Thoracic aorta (tissue), 2 donors: ENCODE measurements at places on chromosomes 13 and 19. TPM values are rescaled to one million over a fixed set of nuclear protein-coding genes. Genes with fewer than 3 reads are reported as not detected.

DNA sequence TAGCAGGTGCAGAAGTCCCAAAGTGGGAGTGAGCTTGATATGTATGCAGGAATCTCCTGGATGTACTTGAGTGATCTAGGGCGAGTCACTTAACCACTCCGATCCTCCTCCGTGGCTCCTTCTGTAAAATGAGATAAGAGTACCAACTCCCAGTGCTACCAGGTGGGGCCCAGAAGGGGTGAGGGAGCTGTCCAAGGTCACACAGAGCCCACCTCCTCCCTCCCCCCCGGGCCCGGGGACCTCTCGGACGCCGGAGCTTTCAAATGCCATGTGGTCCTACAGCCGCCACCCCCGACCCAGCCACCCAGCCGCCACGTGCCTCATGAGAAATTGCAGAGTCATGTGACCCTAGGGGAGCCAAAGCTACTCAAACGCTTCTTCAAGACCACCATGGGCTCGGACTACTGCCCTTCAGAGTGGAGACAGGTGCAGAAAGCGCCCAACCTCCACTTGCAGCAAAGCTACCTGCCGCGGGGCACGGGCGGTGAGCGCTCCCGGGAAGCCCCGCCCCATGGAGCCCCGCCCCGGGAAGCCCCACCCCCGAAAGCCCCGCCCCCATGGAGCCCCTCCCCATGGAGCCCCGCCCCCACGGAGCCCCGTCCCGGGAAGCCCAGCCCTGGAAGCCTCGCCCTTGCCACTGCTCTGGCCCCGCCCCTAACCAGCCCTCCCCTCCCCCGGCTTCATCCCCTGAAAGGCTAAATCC lies 10.1 kb upstream of the ZNF358 start:
- DNase-seq: no peak

KLK1 gene
- total RNA-seq: not detected

HOMER3 gene
- total RNA-seq: 100 TPM

NPHS1 gene
- not detected for total RNA-seq

DNA sequence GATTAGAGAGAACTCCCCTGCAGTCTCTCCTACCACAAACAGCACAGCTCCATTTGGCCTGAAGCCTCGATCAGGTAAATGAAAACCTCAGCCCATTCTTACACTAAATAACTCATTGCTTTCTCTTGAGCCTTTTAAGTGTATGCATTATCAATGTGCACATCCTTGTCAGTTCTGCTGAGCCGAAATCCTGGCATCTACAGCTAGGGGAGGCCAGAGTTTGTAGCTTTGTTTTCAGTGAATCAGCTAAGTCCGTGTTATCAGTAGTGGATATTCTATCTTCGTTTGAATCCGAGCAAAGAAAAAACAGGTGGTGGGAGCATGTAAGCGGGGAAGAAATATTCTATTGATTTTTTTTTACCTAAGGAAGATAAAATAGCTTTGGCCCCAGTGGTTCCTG lies 84.4 kb downstream of the ESD start:
- DNase-seq: no peak

DNA sequence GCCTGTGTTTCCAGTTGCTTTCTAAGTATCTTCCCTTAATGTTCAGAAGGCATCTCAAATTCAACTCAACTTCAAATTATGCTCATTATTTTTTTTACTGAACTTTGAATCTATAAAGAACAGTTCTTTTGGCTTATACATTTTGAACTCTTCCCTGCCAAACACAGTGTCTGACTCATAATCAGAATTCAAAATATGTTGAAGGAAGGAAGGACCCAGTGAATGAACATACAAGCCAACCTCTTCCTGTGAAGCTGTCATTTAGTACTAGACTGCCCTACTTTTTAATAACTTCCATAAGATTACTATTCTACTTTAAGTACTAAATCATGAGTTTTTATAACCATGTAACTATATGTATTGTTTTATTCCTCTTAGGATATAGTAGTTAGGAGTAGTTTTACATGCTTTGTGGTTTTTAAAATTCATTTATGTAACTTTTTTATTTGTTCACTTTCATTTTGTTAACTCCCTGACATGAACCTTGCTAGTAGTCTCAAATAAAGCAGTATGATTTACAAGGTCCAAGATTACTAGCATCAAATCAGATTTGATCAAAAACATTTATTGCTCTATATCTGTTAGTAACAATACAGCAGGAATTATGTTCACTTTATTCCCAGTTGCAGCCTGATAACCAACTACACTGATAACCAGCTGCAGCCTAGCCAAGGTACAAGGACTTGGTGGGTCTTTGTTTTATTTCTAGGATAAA lies 6.4 kb downstream of the NUDT15 start:
- DNase-seq: no peak

- DNase-seq: no peak
Observed at GRCh38 chr13:50275392-50276063, 260.3 kb downstream of the KCNRG start.

GRCh38 chr13:77861741-77862140 lies 56.9 kb downstream of the EDNRB start:
- no peak for DNase-seq

- no peak for DNase-seq
Observed at GRCh38 chr13:110187641-110188161, 119.3 kb downstream of the COL4A1 start.

DNA sequence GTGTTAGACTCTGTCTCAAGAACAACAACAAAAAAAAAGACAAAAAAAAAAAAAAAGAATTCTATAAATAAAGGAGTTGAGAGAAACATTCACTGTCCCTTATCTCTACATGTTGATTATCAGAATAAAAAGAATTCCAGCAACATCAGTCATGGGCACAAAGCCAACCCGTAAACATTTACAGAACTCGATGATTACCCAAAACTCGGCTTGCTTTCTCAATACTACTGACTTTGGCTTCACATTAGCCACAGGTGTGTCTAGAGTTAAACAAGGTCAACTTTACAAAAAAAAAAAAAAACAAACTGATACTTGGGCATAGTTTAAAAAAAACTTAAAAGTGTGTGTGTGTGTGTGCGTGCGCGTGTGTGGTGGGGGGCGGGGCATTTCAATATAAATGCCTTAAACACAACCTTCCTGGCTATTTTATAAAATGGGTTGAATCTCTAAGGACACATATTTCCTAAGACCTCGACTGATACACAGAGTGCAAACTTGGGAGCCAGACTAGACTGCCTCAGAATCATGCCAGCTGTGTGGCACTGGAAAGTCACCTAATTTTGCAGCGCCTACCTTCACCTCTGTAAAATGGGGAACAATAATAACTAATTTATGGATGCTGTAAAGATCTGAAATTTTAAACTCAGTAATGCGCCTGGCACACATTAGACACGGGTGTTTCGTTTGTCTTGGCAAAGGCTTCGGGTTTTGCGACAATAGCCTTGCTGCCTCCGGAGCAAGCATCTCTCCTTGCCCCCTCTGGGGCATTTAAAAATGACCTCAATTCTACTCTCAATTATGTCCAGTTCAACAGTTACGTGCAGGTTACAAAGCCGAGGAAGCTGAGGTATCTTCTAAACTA lies 922 bp downstream of the EBPL start:
- no peak for DNase-seq

DNA sequence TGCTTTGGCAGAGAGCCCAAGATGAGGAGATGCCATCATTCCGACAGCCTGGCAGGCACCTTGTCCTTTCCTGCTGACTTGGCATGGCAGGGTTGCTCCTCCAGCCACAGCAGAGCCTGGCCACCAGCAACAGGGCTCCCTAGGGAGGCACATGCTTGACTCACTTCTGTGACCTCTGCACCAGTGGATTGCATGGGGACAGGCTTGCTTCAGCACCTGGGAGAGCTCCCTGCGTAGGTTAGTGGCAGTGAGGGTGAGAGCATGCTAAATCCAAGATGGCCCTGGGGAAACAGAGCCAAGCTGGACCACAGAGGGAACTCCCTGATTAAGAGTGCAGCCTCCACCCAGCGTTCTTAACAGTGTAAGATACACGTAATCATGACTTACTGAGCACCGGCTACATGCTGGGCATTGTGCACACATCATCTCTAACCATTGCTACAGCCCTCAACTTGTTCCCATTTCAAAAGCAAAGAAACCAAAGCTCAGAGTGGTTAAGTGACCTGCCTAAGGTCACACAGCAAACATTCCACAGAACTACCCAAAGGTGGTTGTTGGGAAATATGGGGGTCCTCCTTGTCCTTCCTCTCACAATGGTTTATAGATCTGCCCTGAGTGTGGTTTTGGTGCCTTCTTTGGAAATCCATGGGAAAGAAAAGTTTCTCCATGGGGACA lies 116.6 kb upstream of the UQCRFS1 start:
- DNase-seq: no peak

DNA sequence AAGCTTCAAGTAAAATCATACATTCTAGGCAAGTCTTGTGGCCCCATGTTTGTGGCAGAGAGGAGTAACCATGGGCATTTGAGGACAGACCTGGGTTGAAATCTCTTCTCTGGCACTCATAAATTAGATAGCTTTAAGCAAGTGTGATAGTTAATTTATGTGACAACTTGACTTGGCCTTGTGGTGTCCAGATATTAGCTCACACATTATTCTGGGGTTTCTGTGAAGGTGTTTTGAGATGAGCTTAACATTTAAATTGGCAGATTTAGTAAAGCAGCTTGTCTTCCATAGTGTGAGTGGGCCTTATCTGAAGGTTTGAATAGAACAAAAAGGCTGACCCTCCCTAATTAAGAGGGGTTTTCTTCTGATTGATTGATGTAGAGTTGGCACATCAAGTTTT lies 161.4 kb upstream of the SPRY2 start:
- DNase-seq: no peak

PLEKHF1 gene
- total RNA-seq: 21.4 TPM

GRCh38 chr13:29281932-29282495 lies 313.5 kb downstream of the SLC7A1 start:
- DNase-seq: no peak

GRCh38 chr13:48695776-48696175 lies 42.0 kb downstream of the CYSLTR2 start:
- DNase-seq: no peak

MED25 gene
- total RNA-seq: 29.8 TPM
